ENCODE measurements at places on chromosomes 16 and 17.

DNA sequence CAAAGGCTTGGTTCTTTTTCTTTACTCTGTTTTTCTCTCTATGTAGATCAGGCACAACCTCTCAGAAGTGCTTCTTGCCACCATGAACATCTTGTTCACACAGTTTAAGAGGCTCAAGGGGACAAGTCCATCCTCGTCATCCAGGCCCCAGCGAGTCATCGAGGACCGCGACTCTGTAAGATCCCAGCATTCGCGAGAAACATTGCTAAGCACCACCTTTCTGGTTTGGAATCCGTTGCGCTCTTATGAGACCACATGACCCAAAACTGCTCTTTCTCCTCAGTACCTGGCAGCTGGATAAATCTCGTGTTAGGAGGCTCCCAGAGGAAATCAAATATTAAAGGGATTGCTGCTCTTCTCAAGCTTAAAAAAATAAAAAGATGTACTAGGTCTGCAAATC lies 23.3 kb upstream of the SLC12A3 start:
- DNase-seq, result no peak

DNA sequence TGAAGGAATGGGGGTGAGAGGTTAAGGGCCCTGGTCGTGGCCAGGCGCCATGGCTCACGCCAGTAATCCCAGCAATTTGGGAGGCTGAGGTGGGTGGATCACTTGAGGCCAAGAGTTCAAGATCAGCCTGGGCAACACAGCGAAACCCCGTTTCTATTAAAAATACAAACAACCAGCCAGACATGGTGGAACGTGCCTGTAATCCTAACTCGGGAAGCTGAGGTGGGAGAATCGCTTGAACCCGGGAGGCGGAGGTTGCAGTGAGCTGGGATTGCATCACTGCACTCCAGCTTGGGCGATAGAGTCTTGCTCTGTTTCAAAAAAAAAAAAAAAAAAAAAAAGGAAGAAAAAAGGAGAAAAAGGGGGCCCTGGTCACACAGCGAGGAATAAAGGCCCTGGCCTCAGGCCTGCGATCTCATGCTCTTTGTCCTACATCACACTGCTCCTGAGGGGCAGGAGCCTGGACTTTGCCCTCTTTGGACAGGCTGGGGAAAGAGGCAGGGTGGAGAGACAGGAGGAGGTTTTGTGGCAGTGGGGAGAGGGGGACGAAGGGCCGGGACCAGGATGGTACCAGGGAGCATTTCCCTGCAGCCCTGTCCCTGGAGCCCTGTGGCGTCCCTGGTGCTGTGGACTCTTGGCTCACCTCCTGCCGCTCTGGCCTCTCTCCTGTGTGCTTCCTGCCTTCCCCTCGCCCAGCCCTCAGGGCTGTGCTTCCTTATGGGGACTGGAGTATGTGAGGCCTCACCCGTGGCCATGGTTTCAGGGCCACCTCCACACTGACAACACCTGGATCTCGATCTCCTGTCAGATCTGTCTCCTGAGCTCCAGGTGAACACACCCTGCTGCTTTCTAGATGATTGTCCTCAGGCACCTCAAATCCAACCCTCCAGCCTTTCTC lies 19.7 kb upstream of the SLC25A19 start:
- DNase-seq, result peak; percentile 64

- DNase-seq, result peak; percentile 43
Observed at GRCh38 chr17:28926366-28926765, 23.5 kb upstream of the DHRS13 start.

DNA sequence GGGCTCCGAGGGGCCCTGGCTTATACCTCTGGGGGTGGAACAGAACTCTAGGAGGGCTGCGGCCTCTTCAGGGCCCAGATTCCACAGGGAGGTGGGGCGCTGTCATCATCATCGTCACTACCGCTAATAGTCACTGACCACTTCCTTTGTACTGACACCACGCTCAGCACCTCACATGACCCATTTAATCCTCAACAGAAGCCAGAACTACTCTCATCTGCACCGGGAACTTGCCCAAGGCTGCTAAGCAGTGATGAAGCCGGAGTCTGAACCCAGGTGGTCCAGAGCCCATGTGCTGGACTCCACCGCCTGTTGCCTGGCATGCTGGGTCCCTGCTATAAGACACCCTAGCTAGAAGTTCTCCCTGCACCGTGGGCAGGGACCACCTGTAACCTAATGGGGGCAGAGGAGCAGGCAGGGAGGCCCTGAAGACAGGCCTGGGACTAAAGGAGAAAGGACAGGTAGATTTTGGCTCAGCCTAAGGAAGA lies 12.0 kb downstream of the UNC13D start:
- no peak for DNase-seq

DNA sequence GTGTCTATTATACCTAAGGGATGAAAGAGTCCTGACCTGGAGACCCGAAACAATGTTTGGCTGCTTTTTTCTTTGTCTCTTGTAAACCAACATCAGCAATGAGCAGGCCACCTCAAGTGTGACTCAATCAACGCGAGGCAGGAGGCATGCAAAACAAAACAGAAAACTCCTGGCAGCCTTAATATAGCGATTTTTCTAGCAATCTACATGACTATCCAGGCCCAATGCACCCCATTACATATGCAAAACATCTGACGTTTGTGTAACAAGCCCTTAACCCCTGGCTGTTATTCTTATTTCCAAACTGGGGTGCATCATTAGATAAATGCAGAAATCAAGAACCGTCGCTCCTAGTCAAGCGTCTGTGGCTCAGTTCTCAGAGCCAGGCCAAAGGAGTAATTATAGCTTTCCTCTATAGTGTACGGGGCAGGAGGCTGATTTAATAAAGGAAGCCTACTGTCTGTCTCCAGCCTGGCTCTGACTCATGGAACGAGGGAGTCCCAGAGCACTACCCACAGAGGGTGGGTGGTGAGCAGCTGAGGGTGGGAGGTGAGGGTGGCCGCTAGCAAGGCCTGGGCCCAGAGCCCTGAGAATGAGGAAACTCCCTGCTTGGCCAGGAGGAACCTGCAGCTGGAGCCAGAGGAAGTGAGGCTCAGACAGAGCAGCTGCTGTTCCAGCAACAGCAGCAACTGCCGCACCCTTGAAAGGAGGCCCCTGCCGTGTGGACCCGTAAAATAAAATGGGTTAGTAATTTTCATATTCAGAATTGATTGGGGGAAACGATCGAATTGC lies 43.9 kb downstream of the CHD9 start:
- DNase-seq, result peak; percentile 90

DNA sequence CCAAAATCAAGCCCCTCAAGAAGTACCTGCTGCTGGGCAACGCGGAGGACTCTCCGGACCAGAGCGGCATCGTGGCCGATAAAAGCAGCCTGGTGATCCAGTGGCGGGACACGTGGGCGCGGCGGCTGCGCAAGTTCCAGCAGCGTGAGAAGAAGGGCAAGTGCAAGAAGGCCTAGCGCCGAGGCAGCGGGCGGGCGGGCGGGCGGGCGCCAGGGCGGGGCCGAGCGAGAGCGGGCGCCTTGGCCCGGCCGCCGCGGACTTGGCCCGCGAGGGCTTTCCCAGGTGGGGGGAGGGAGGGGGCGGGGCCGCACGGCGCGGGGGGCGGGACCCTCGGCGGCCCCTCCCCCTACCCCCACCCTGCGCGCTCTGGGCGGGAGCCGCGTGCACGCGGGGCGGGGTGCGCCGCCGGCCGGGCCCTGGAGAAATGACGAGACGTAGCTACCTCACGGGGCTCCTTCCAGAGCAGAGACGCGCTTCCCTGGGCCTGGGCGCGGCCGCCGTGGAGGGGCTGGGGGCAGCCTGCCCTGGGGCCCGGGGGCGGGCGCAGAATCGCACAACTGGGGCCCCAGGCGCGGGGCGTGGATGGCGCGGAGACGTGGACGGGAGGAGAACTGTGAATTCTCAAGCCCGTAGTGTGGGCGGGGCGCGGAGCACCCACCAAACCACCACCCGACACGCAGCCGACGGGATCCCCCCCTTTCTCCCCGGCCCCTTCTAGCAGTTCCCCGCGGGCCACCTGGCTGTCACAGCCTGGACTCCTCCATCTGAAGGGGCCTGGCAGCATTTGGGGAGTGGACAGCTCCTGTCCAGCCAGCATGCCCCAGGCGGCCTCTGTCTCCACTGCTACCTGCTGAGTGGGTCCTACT lies 218.7 kb downstream of the NTN1 start:
- no peak for DNase-seq

GRCh38 chr16:519425-519824 lies 8.1 kb upstream of the CAPN15 start:
- DNase-seq, result no peak

GRCh38 chr17:82765371-82765770 lies 13.5 kb downstream of the TBCD start:
- no peak for DNase-seq

GRCh38 chr17:20944014-20944865 lies 98.6 kb downstream of the USP22 start:
- DNase-seq, result peak; percentile 84

DNA sequence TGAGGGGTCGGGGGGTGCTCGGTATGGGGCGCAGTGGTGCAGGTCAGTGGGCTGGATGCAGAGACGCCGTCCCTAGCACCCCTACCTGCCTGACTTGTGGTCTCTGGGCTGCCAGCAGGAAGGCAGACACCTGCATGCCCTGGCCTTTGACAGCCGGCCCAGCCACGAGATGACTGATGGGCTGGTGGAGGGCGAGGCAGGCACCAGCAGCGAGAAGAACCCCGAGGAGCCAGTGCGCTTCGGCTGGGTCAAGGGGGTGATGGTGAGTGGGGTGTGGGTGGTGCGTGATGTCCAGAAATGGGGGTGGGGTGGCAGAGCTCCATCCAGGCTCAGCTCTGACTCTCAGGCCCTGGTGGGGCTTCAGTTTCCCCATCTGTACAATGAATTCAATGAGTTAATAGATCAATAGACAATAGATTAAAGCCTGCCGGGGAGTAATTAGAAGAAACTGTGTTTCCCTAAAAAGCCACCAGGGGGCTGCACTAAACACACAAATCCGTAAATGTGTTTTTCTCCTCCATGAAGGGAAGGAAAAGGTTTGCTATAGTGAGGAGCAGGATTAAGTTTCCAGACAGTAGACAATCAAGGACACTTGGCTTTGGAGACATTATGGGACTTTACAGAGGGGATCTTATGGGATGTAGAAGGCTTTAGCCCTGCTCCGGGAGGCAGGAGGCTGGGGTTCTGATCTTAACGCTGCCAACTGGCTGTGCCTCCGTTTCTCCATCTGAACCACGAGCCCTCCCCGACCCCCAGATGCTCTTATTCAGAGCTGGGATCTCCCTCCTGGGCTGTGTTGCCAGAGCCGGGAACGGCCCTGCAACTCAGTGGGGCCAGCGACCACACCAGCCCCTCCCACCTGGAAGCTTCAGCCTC lies 2.2 kb downstream of the SLC12A3 start:
- DNase-seq, result peak; percentile 54

GRCh38 chr17:75394332-75394918 lies 11.1 kb downstream of the GRB2 start:
- peak; percentile 71 for DNase-seq

DNA sequence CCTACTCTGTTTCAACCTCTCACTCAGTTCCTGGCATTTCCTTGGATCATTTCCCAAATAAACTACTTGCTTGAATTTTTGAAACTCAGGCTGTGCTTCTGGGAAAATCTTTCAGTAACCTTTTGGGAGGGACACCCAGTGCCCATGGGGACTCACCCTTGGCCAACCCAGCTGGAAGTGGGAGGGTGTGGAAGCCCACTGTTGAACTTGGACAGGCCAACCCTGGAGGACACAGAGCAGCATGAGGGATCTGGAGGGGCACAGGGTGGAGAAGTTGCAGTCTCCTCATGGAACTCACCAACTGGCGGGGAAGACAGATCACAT lies 11.2 kb downstream of the RTN4RL1 start:
- no peak for DNase-seq

- peak; percentile 91 for DNase-seq
Observed at GRCh38 chr16:49012961-49013726, 268.5 kb downstream of the CBLN1 start.

GRCh38 chr17:49920030-49920769 lies 48.8 kb upstream of the DLX4 start:
- peak; percentile 52 for DNase-seq
